ENCODE measurements at places on chromosomes 11 and 22.
A peak's percentile ranks its signal among the peaks of the same experiment; 100 is the strongest.

DNA sequence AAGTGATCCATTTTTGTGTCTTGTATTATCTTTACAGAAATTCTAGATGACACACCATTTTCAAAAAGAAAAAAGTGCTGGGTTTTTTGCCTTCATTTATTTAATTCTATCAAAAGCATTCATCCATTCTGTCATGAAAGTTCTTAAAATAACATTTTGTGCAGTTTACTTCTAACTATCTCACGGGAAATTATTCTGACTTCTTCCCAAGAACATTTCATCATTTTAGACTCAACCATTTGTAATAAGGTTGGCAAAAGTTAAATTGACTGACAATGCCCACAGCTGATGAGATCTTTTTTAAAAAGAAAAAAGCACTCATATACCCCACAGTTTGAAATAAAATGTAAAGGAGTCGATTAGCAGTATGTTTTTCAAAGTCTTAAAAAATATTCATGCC, 68.5 kb downstream of the SBF2 start:
- no peak for DNase-seq

GRCh38 chr11:114149689-114150407, 90.3 kb downstream of the ZBTB16 start:
- DNase-seq, result no peak

- no peak for DNase-seq
Measured at GRCh38 chr11:44505581-44506054, 59.8 kb upstream of the CD82 start.

- peak; percentile 36 for DNase-seq
Measured at GRCh38 chr11:69842746-69843528, 23.7 kb upstream of the FGF3 start.

DNA sequence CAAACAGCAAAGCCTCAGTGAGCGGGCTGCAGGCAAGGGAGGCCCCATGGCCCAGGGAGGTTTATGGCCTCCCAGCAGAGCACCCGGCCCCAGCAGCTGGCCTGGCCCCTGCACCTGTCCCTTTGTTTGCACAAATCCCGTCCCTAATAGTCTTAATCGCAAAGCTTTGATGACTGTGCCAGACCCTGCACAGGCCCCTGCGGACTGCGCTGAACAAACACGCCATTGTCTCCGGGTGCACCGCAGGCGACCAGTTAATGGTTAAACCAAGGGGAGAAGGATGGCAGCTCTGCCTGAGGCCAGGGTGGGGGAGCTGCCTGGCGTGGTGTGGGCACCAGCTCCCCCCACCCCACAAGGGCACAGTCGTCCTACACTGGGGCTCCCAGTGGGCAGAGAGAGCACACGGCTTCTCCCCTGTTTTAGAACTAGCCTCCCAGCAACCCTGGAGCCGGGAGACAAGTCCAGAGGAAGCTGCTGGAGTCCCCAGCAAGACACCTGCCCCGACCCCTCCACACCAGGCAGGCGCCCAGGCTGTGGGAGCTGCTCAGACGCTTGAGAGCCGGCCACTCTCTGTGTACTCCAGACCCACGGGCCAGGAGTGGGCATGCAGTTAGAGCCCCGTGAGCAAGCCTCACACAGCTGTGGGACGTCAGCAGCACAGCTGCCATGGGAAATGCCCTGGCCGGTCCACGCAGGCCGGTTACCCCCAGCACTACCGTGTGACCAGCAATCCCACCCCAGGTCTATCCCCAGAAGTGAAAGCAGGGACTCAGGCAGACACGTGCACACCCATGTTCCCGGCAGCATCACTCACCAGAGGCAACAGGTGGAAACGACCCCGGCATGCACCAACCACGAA, 39.7 kb upstream of the TH start:
- no peak for DNase-seq

DNA sequence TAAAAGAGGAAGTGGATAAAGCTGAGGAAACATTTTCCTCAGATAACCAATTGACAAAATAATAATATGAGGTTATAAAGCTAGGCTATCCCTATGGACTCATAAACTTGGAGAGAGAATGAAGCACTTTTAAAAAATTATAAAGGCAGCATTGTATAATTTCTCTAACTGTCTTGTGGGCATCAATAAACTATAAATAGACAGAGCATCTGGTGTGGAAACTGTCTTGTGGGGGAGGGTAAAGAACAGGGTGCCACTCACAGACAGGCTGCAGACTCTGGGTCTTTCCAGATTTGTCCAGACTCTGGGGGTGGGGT, 333.5 kb downstream of the BUD13 start:
- DNase-seq, result no peak

DNA sequence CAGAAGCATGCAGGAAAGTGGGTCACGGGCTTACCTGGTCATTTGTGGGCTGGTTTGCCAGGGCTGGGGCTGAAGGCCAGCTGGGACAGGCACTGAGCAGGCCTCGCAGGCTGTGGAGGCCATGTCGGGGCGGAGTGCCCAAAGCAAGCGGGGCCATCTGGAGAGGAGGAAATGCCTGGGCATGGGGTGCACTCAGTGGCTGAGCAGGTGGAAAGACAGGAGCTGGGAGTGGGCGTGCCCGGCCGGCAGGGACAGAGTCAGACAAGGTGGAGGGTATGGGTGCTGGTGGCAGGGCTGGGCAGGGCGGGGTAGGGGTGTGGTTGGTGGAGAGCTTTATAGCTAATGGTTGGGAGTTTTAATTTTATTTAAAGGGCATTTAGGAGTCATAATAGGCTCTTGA, 27.4 kb downstream of the DAGLA start:
- no peak for DNase-seq

DNA sequence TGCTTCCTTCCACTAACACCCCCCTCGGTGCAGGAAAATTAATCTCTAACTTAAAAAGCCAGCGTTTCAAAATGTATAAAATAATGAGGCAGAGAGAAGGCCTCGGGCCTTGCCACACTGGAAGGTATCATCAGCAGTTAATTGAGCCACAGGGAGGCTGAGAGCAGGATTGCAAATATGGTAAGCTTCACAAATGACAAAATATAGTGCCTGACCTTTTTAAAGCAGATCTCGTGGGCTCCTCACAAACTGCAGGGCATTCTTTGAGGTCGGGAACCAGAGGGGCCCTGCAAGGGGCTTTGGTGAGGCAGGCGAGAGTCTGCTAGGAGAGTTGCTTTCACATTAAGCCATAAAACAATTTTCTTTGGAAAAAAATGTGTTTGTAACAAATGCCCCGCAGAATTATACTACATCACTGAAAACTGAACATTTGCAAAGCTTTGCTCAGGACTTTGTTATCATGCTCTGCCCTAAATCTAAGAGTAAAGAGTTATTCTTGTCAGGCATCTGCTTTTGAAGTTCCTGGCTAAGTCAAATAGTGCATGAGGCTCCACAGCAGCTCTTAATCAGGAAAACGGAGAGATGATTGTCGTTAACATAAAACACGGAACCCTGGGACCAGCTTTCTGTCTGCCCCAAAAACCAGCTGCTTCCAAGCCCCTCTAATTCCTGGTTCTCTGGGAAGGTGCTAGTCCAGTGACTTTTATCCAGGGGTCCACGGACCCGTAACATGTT, 61.4 kb upstream of the SYT13 start:
- DNase-seq, result no peak

DNA sequence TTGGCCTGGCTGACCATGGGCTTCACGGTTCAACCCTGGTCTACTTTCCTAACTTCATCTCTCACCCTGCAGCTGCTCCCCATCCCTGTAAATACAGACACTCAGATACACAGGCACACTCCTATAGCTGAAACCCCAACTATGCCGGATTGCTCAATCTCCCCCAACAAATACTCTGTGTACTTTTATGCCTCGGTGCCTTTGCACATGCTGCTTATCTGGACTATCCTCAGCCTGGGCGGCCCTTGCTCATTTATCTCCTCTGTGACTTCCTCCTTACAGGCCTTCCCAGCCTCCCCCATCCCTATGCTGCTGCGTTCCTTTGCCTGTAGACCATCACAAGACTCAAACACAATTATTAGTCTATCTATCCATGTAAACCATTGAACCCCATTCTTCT, 76.6 kb downstream of the PKNOX2 start:
- no peak for DNase-seq

DNA sequence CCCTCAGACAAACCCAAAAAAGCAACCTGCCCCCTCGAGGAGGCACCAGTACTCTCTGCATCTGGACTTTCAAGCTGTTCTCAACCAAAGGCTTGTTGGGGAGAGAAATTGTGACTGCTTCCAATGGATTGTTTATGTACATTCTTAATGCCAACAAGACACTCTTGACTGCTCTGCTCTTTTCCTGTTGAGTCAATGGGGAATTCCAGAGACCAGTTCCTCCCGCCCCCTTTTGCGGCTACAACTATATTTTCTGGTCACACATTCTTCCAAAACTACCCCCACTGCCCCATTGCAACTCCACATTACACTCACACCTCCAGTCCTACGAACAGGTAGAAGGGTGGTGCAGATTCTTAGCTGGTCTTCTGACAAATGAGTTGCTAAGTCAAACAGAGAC, 187.0 kb downstream of the DSCAML1 start:
- no peak for DNase-seq

GRCh38 chr11:62678433-62678769, 472 bp downstream of the UBXN1 start:
- DNase-seq, result no peak

GRCh38 chr11:47995360-47995769, 15.0 kb downstream of the PTPRJ start:
- DNase-seq, result no peak

DNA sequence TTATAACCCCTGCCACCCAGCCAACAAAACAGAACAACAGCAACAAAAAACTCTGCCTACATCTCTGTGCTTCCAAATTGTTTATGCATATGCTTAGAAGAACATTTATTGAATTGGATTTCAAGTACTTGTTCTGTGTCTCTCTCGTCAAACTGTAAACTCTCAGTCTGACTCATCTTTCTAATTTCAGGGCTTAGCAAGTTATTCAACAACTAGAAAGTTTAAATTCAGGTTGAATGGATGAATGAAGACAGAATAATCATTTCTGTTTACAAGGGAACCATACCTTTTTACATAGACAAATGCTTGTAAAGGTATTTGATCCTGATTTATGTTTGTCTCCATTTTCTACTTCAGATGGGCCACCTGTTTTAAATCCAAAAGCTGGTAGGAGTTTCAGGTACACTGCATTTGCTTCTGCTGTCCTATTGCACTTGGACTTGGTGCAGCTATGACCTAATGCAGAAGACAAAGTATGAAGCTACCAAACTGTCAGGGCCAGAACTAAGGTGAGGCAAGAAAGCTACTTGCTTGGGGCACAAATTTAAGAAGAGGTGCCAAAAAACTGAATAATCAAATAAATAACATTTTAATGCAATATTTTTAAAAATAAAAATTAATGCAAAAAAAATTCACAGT, 1.6 kb upstream of the FBXO3 start:
- no peak for DNase-seq

- no peak for DNase-seq
Measured at GRCh38 chr11:112345166-112345565, 84.5 kb upstream of the PLET1 start.

GRCh38 chr11:43503417-43503816, 144.7 kb downstream of the TTC17 start:
- DNase-seq, result no peak

- DNase-seq, result no peak
Measured at GRCh38 chr22:27318516-27318915, 483.0 kb downstream of the MN1 start.

DNA sequence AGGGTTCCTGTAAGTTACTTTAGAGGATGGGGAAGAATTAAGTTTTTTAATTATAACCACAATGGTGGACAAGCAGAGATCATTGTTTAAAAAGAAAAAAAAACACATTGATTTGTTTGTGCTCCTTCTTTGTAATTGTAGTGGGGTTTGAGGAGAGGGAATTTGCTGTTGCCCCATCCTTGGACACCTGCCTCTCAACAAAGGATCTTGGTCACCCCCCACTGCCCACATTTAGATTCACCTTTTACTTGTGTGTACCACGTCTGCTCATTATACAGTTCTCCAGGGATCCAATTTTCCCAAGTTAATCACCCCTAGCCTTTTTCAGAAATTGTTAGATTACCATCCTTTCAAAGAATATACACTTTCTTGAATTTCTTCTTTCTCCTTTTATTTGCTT, 53.0 kb downstream of the DNAJC24 start:
- DNase-seq, result no peak

DNA sequence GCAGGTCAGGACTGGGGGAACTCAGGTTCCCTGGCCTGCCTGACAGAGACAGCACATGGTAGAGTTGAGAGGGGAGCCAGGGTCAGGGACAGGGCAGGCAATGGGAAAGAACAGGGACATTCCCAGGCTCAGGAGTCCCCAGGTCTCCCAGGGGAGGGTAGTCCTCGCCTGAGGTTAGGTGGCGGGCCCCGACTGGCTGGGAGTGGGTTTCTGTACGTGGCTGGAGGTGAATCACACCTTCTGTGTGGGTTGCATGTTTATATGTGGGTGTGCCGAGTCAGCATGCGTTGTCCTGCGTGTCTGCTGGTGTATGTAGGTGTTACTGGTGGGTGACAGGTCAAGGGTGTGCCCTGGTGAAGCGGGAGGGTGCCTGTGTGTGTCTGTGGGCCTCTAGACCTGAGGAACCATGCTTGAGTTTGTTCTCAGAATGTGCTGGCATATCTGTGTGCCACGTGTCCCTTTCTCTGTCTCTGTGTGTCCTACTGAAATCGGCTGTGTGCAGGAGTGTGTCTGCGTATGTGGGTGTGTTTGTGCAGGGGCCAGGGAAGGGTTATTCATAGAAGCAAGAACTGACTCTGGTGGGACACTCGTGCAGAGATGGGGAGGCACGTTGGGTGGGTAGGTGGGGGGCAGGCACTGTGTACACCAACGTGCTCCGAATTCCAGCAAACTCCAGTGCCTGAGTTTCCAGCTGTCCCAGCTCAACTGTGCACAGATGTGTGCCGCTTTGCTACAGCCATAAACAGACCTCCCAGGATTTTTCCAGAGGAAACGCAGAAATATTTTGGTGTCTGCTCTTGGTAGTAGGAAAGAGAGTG, 23.8 kb upstream of the OAF start:
- DNase-seq, result no peak

DNA sequence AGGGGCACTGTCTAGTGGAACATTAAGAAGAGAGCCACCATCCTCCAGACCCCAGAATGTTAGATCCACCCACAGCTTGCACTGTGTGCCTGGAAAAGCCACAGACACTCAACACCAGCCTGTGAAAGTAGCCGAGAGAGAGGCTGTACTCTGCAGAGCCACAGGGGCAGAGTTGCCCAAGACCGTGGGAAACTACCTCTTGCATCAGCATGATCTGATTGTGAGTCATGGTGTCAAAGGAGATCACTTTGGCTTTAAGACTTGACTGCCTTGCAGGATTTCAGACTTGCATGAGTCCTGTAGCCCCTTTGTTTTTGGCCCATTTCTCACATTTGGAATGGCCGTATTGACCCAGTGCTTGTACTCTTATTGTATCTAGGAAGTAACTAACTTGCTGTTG, 115.9 kb upstream of the CCDC179 start:
- DNase-seq, result no peak

GRCh38 chr11:70491696-70492472, 93.6 kb downstream of the CTTN start:
- DNase-seq, result no peak

- no peak for DNase-seq
Measured at GRCh38 chr11:102760344-102761035, 19.9 kb downstream of the MMP10 start.

DNA sequence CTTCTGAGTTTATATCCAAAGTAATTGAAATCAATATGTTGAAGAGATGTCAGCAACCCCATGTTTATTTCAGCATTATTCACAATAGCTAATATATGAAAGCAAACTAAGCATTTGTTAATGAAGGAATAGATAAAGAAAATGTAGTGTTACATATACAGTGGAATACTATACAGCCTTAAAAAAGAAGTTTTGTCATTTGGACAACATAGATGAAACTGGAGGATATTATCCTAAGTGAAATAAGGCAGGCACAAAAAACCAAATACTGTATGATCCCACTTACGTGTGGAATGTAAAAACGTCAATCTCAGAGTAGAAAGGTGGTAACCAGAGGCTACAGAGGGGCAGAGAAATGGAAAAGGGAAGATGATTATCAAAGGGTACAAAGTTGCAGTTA, 10.2 kb downstream of the MRGPRX2 start:
- DNase-seq, result no peak
